Prostate gland (tissue), 2 donors: ENCODE measurements at places on chromosomes 3 and 15. TPM values are rescaled to one million over a fixed set of nuclear protein-coding genes. Genes with fewer than 3 reads are reported as not detected.
A peak's percentile ranks its signal among the peaks of the same experiment; 100 is the strongest.

GRCh38 chr3:154469585-154469984 is 39.6 kb upstream of the GPR149 start:
- DNase-seq = no peak

DNA sequence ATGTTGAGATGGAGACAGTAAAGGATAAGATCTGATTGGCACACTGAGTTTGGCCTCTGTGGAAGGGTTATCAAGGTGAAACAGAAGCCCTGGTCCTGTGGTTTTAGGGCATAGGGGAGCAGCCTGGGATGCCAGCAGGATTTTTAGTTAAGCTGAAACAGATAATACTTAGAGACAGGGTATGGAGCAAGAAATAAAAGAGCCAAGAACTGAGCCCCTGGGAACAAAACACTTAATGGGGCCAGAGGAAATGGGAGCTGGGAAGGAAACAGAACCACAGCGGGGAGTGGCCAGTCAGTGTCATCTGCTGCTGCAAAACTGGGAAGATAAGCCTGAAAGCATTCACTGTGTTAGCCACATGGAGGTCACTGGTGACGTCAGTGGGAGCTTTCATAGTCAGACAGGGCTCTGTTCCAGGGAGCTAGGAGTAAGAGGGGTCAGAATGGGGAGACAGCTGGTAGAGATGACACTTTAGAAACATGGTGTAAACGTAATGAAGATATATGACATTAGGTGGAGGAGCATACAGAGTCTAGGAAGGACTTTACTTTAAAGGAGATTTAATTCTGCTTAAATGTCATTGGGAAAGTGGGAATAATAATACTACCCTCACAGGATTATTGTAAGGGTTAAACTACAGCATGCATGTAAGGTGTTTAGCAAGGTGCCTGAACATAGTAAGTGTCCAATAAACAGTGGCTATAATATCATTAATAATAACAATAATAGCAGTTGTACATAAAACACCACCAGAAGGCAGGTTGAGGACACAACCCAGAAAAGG is 172.7 kb upstream of the CTNNB1 start:
- no peak for DNase-seq

GRCh38 chr15:34665498-34666116 is 82.2 kb upstream of the GOLGA8B start:
- no peak for DNase-seq

- no peak for DNase-seq
Observed at GRCh38 chr3:121430664-121431215, 115.0 kb downstream of the POLQ start.

GRCh38 chr3:132854856-132855535 is 132.8 kb upstream of the NPHP3 start:
- DNase-seq = no peak

DNA sequence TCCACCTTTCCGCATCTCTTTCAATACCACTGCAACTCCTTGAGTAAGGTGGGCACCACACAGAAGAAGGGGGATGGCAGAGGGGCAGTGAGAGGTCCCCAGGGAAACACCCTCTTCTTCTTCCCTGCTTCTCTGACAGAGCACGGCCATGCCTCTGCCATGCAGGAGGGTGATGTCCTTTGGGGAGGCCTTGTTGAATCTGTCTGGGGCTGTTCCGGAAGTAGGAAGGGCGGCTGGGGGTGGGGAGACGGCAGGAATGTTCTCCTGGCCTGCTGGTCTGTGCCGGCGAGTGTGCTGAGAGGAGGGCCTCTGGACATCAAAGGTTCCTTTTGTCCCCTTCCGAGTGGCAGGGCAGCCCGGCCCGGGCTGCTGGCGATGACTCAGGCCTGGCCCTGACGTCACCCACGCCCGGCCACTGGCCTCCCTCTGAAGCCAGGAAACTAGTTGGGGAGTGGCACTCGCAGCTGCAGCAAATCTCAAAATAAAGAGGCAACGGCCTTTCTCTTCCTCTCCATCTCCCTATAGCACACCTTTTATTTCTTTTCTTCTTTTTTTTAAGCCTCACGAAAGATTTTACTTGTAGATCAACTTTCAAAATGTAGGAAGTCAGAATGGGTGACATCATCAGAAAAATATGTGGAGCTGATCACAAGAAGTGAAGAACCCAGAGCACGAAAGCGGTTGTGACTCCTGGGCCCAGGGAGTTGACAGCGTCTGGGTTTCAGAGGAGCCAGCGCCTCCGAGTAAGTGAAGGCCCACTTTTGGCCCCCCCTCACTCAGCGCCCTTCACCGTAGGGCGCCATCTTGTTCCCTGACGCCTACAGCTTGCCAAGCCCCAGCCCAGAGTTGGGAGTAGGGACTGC is at the start of gene ZBTB38:
Gene ZBTB38, plus strand, starts transcription at position 443 of the 863 bp plus-strand sequence. CDS start 73,885 bp downstream, outside the sequence.
- peak; percentile 75 for DNase-seq

- no peak for DNase-seq
Observed at GRCh38 chr3:15092686-15093085, 6.3 kb downstream of the RBSN start.

DNA sequence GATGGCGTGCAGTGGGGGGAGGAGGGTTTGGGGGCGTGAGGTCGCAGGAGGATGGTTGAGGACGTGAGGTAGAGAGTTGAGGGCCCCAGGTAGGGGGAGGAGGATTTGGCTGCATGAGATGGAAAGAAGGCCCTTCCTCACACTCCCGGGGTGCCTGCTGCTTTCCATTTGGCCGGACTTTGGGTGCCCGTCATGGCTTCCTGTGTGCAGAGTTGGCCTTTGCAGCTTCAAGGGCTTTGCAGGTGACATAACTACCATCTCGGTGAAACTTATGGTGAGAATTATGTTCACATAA is 1.7 kb downstream of the MLF1 start:
- DNase-seq = no peak

GRCh38 chr15:22930782-22931484 is 49.2 kb downstream of the CYFIP1 start:
- DNase-seq = peak; percentile 55

DNA sequence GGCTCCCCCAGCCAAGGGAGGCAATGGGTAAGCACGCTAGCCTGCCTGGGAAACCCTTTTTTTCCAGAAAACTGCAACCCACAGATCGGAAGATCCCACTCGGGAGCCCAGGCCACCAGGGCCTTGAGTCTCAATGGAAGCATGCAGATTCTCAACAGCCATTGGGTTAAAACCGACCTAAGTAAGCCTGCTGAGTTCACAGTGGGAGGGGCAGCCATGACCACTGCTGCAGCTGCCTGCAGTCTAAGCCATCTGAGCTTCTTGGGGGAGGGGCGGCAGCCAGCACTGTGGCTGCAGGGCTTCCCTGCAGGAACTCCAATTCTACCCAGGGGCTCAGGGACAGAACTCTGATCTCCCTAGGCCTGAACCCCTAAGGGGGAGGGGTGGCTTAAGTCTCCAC is 82.0 kb downstream of the DPPA2 start:
- no peak for DNase-seq

DNA sequence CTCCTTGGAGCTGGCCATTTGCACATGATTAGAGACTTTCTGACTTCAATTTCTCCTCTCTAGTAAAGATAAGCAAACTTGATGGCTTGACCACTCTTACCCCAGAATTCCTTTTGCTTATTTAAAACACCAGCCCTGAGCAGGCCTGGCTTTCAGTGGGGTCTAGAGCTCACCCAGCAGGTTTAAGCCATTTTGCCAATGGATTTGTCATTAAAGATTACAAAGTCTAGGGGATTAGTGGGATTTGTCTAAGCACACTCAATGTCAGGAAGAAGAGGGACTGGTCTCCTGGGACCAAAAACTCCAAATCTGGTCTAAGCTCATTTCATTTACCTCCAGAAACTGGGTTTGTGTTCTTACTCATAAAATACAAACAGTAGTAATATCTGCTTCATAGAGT is 57.3 kb upstream of the SNTN start:
- no peak for DNase-seq

- DNase-seq = no peak
Observed at GRCh38 chr3:19016851-19017250, 131.5 kb upstream of the KCNH8 start.

GRCh38 chr15:89111961-89112340 is 23.7 kb downstream of the ABHD2 start:
- no peak for DNase-seq

GRCh38 chr15:69133862-69134519 is 26.4 kb upstream of the GLCE start:
- no peak for DNase-seq

DNA sequence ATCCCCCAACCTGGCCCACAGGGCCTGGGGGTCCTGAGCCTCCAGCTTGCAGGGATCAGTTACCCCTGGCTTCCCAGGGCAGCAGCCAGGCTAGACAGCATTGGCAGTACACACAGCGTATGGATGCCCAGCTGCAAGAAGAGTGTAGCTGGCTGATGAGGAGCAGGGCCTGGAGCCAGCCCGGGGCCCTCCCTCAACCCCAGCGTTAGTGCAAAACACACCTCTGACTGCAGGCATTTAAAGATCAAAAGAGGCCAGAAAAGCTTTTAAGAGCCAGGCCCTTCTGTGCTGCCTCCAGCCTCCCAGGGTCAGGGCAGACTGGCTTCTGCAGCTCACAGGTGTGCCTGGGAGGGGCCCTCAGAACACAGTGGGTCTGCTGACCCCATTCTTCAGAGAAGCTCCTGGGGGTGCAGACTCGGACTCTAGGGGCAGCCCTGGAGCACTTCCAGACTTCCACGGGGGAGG is 110.6 kb downstream of the ETFA start:
- no peak for DNase-seq

- DNase-seq = peak; percentile 34
Observed at GRCh38 chr3:140332131-140332530, 345.7 kb upstream of the TRIM42 start.

- DNase-seq = no peak
Observed at GRCh38 chr15:27805261-27806220, 293.6 kb downstream of the OCA2 start.

DNA sequence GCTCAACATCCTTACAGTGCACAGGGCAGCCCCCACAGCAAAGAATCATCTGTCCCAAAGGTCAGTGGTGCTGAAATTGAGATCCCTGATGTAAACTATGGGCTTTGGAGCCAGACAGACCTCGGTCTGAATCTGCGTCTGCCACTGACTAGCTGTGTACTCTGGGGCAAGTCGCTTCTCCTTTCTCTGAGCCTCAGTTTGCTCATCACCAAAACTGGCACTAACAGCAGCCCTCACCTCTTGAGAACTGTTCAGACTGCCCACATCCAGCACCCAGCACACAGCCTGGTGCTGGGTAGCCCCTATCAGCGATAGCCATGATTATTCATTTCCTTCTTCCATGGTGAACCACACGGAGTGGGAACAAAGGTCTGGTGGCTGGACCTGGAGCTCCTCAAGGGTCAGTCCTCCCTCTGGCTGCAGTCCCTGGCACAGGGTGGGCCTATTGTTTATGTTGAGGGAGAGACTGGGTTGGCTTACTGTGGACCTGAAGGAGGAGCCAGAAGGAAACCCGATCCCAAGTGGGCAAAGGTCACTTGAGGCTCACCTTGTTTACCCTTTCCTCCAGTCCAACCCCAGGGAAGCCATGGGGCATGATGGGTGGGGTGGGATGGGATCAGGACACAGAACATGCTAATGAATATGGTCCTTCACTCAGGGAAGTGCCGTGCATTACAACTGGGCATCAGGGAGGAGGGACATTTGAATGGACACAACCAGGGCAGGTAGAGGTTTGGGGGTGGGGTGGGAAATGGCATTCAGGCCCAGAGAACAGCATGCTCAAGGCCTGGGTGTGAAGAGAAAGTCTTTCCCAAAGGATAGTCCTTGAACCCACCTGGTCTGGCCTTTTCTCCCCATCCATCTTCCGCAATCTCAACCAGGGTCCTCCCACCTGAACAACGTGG is 1.6 kb upstream of the PRKCD start:
- no peak for DNase-seq

GRCh38 chr15:61034678-61035291 is 194.3 kb downstream of the RORA start:
- no peak for DNase-seq

DNA sequence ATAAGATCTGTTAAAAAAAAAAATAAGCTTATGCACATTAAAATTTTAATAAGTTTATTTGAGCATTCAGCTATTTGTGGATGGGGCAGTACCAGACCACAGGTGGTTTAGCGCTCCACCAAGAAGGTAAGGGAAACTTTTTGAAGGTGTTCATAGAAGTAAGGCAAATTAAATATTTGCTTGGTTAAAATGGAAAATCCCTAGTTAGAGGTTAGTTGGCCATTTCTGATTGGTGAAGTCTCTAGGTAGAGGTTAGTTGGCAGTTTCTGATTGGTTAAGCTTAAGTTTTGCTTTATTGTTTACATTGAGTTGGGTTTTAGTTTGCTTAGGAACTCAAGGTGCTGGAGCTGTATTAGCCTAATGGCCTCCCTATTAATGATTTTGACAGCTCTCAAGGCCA is 30.7 kb downstream of the SCN11A start:
- no peak for DNase-seq

- DNase-seq = no peak
Observed at GRCh38 chr15:35696767-35697231, 150.8 kb upstream of the DPH6 start.

- no peak for DNase-seq
Observed at GRCh38 chr3:22734756-22735155, 468.4 kb upstream of the UBE2E2 start.

GRCh38 chr3:179769411-179770247 is 116.8 kb downstream of the USP13 start:
- DNase-seq = no peak

DNA sequence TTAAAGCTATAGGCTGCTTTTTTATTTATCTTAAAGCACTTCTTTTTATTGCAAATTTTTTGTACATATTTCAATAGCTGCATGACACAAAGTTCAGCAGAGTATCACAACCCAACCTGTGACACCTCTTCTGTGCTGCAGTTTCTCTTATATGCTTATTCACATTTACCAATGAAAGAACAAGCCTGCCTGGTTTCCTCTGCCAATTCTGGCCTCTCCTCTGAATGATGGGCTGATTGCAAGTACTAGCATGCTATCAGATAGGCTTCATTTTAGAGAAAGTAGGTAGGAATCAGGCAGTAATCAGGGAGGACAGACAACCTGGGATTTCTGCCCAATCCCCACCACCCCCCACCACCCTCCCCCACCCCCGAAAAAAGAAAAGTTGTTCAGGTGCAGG is 26.6 kb downstream of the ACKR4 start:
- peak; percentile 21 for DNase-seq

GRCh38 chr3:140018556-140018955 is 83.6 kb downstream of the CLSTN2 start:
- DNase-seq = no peak

GRCh38 chr3:11845651-11846050 is 1.0 kb downstream of the TAMM41 start:
- DNase-seq = no peak

The UNC45A gene
- 52.2 TPM for total RNA-seq

The RASL12 gene
- total RNA-seq = 124 TPM

The MINAR1 gene
- 0.32 TPM for total RNA-seq

The NPAP1 gene
- 1.6 TPM for total RNA-seq

The RPUSD2 gene
- 11.2 TPM for total RNA-seq

The UROC1 gene
- total RNA-seq = not detected

The TGM5 gene
- 11.3 TPM for total RNA-seq

The GNB4 gene
- total RNA-seq = 6.3 TPM

The GNAT1 gene
- not detected for total RNA-seq

The MAGI1 gene
- 51.6 TPM for total RNA-seq

The ANKRD63 gene
- not detected for total RNA-seq

The GRK7 gene
- not detected for total RNA-seq

The TRIM42 gene
- total RNA-seq = 1.1 TPM

The EPHA6 gene
- total RNA-seq = 1.1 TPM

The NR2E3 gene
- total RNA-seq = 0.51 TPM
